H1 (cell line): ENCODE measurements at places on chromosomes 3 and 15. TPM values are rescaled to one million over a fixed set of nuclear protein-coding genes. Genes with fewer than 3 reads are reported as not detected.

Gene SETMAR
- 25.3 and 25.6 TPM in 2 replicates for total RNA-seq

Gene IL12A
- 0.41 and 0.82 TPM in 2 replicates for total RNA-seq

Gene GOLGA6L4
- 3.6 and 3.7 TPM in 2 replicates for total RNA-seq

DNA sequence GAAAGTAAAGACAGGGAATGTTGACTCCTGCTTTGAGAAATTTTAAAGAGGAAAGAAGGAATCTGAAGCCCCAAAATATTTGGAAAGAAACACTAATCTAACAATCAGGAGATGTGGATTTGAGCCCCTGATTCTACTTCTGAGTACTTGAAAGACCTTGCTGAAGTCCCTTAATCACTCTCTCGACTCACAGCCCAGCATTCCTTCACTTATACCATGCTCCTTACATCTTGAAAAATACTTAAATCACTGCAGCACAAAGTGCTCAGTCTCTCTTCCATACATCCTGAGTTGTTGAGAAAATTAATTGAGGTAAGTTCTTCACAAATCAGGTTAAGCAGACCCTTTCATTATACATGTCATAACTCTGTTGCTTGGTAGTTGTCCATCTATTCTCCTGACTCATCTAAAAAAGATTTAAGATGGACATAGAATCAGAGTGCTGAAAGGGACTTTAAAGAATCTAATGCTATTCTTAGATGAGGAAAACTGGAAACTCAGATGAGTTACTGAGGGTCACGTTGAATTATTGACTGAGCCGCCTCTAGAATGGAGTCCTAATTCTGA lies 72.8 kb upstream of the THSD4 start:
- no peak for DNase-seq

- no peak for DNase-seq
Observed at GRCh38 chr15:99704444-99704838, 28.8 kb downstream of the LYSMD4 start.

DNA sequence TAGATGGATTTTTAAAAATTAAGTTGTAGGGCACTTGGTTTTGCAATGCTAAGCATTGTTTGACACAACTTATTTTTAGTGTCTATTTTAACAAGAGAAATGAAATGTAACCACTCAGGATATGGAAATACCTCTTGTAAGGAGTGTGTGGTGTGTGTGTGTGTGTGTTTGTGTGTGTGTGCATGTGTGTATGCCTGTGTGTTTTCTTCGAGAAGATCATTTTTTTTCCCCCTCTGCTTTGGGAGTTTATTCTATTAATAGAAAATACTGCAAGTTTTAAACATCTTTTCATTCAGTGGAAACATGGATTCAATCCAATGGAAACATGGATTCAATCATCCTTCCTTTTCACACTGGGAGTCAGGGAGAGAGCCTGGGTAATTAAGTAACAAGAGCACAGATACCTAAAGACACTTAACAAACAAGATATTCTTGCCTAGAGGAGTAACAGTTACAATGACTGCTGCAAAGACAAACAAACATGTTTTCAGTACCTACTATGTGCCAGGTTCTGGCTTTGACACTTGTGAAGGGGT lies 567.2 kb upstream of the TBL1XR1 start:
- DNase-seq: no peak

- no peak for DNase-seq
Observed at GRCh38 chr3:191320316-191320715, 8.9 kb upstream of the CCDC50 start.

DNA sequence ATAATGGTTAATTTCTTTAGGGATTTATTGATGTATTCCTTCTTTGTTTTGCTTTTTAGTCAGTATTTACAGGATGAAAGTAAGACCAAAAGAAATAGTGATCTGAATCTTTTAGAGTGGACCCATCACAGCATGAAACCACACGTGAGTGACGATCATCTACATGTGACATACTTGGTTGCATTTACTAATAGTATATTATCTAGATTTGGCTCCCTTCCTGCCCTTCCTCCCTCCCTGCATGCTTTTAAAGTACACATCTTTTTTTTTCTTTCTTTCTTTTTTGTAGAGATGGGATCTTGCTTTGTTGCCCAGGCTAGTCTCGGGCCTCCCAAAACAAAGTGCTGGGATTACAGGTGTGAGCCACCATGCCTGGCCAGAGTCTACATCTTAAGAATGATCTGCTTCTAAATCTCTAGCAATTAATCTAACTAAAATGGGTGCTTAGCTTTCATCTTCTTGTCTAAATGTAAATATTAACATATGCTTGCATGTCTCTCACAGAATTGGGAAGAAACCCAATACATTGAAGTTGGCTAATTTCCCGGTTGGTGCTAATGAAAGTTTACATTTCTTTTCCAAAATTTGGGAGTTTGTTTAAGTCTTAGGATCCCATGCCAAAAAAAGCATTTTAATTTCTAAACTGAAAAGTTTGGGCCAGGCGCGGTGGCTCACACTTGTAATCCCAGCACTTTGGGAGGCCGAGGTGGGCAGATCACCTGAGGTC lies 38.0 kb downstream of the SENP2 start:
- DNase-seq: no peak

- DNase-seq: no peak
Observed at GRCh38 chr3:186251948-186252619, 110.0 kb downstream of the DGKG start.
